MCF 10A (cell line): ENCODE measurements at places on chromosomes 12 and 14.

GRCh38 chr14:48563489-48563888, 888.1 kb upstream of the MDGA2 start:
- DNase-seq, result peak; percentile 62

- no peak for DNase-seq
These were observed 13.7 kb upstream of the FBXL14 start for GRCh38 chr12:1607940-1608712.

GRCh38 chr12:63445224-63445880, 222.9 kb downstream of the DPY19L2 start:
- DNase-seq, result no peak

DNA sequence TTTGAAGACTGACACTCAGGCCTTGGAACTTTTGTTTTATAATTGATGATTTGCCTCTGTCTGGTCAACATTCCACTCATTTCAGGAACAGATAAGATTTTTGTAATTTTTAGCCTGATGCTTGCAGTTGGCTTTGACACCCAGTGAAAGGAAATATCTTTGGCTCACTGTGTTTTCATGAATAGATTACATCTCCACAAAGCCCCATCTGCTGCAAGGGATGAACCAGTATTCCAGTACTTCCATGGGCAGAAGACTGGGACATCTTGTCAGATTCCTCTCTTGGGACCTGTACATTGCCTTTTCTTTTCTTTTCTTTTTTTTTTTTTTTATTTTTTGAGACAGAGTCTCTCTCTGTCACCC, 28.4 kb downstream of the GSG1 start:
- DNase-seq, result no peak

DNA sequence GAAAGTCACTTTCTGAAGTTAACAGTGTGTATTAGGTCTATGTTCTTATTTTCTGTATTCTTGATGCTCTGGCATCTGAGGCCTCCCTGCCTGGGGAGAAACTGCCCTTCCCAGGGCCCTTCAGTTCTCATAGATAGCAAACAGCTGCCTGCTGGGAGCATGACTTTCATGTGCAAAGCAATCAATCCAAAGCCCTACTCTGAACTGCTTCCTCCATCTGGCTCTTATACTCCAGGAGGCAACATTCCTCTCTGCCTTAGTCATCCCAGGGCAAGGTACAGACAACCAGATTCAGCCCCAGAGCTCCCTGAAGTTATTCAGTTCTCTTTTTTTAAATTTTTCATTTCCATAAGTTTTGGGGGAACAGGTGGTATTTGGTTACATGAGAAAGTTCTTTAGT, 41.7 kb upstream of the RIN3 start:
- DNase-seq, result peak; percentile 67

DNA sequence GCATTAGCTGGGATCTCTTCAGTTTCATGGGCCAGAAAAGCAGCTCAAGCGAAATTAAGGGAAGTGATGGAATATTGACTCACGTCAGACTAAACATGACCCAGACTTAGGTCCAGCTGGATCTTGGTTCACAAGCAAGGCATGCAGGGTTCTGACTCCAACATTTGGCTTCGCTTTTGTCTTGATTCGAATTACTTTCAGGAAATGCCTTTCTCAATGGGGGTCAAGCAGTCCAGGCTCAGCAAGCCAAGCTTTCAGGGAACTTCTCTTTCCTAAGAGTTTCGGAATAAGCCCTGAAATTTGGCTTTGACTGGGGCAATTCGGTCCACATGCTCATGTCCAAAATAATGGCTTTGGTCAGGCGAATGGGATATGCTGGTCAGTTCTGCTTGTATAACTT, 678.7 kb upstream of the TMEM132C start:
- DNase-seq, result peak; percentile 20

DNA sequence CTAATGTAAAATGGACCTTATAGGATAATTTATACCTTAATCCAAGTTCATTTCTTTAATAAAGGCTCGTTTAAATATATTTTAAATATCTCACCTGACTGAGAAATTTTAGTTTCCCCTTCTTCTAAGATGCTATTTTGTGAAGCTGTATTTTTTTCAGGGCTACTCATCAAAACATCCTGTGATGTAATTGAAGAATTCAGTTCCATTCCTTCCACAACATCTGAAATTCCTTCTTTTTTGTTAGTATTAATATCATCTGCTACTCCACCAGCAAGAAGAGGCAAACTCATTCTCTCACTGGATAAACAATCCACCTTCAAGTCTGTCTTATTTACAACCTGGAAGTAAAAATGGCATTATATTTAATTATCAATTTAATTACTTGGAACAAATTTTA, 22.5 kb downstream of the LGALS3 start:
- DNase-seq, result no peak

GRCh38 chr12:13373131-13373530, 176.6 kb downstream of the EMP1 start:
- no peak for DNase-seq

GRCh38 chr12:65100140-65100539, 21.0 kb downstream of the WIF1 start:
- DNase-seq, result peak; percentile 22

GRCh38 chr12:57756406-57757341, 1.8 kb downstream of the MARCHF9 start:
- no peak for DNase-seq

DNA sequence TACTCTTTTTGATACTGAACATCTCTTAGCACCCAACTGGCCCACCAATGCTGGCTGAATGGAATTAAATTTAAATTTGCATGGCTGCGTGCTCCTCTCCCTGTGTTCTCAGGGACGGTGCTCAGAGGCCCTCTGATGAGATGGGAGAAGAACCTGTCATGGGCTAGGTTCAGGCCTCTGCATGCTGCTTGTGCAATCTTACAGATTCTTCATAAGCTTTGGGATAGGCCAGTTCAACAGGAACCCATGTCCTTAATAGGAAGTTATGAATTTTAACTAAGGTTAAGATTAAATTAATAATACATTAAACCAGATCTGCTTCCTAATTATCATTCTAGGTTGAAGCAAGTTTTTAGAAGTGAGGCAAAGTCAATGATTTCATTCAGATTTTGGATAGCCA, 119.7 kb upstream of the LRIG3 start:
- DNase-seq, result peak; percentile 17

DNA sequence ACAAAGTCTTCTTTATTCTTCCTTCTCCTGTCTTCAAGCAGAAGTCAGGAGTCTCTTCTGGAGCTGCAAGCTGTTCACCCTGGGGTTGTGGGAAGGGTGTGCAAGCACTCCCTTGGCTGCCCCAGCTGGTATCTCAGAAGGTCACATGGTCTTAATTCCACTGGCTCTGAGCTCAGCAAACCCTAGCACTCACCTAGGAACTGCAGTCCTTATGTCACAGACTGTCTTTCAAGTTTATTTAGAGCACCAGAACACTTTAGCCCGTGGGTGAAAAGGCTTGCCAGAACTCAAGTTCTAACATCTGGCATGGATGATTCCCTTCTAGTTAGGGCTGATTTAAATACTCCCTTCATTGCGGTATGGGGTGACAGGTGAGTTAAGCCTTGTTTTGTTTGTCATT, 379.0 kb downstream of the CCER1 start:
- peak; percentile 2 for DNase-seq

DNA sequence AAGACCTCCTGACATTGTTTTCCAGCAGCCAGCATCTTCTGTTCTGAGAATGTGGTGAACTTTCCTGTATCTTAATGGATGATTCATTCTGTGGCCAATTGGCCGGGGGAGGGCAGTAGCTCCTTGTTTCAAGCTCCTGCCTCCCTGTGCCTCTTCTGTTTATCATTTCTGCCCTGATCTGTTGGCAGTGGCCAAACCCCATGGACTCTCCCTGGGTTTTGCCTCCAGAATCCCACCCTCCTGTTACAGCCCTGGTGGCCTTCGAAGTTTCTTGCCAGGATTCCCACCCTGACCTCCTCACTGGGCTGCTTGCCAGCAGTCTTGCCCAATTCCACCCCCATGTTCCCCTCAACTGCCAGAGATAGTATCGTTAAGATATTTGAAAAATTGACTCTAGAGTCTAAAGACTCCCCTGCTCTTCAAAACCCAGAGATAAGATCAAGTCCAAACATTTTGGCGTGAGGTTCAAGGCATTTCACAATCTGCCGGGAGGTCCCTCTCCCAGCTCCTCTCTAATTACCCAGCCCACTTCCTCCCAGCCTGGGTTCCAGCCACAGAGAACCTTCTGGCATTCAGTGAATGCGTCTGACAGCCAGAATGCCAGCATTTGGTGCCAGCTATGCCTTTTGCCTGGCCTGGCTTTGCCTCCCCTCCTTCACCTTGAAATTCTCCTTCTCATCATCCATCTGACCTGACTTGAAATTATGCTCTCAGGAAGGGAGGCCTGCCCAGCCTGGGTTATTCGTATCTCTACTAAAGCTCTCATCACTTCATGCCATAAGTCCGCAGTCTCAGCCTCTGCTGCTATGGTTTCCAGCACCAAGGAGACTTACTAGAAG, 37.7 kb upstream of the TXNRD1 start:
- DNase-seq, result peak; percentile 96

- peak; percentile 50 for DNase-seq
These were observed 17.5 kb downstream of the IQSEC3 start for GRCh38 chr12:84056-84455.

DNA sequence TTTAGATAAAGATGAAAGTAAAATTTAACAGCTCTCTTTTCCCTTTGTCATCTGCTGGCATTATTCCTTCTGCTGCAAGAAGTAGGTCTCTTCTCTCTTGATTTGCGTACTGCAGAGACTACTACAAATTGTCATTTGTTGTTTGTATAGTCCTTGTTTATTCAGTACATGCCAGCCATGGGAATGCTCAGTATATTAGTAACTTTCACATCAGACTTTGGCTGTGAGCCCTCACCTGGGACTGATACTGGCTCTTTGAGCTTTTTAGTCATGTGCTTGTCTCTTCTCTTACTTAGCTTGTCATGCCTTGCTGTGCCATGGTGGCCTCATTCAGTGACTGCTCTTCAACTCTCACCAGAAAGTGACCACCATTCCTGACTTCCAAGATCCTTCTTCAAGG, 169.8 kb downstream of the PRKCH start:
- peak; percentile 53 for DNase-seq

DNA sequence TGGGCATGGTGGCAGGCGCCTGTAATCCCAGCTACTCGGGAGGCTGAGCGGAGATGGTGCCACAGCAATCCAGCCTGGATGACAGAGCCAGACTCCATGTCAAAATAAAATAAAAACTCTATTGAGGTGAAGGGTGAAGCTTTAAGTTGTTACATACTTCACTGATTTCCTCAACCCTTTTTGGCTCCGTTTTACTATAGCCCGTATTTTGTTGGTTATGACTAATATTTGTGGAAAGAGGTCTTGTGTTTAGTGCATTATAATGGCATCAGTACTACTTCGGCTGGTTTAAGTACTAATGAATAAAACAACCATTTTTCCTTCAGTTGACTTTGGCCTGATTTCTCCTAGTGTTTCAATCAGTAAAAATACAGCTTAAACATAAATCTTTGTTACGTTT, 27.0 kb upstream of the SLC2A14 start:
- no peak for DNase-seq

DNA sequence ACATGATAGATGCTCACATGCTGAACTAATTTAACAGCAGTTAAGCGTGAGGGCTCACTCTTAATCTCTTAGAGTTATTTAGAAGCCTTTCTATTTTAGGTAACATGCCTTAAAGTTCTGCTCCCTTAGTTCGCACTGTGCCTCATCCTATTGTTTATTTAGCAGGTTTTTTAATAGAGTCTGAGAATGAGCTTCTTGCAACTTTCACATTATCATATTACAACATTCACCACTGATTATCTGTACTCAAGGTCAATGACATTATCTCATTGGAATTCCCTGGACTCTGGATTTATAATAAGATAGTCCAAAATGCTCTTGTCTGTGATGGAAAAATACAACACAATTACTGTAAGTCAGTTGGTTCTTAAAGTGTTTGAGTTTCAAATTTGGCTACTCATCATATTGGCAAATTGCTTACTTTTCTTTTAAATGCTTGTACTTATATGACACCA, 183.6 kb upstream of the SLC38A2 start:
- DNase-seq, result peak; percentile 85

GRCh38 chr12:82595941-82596340, 90.8 kb upstream of the TMTC2 start:
- no peak for DNase-seq

GRCh38 chr14:34030864-34031263, 80.0 kb upstream of the EGLN3 start:
- DNase-seq, result peak; percentile 11

GRCh38 chr12:107134558-107134957, 41.2 kb upstream of the CRY1 start:
- DNase-seq, result peak; percentile 13

DNA sequence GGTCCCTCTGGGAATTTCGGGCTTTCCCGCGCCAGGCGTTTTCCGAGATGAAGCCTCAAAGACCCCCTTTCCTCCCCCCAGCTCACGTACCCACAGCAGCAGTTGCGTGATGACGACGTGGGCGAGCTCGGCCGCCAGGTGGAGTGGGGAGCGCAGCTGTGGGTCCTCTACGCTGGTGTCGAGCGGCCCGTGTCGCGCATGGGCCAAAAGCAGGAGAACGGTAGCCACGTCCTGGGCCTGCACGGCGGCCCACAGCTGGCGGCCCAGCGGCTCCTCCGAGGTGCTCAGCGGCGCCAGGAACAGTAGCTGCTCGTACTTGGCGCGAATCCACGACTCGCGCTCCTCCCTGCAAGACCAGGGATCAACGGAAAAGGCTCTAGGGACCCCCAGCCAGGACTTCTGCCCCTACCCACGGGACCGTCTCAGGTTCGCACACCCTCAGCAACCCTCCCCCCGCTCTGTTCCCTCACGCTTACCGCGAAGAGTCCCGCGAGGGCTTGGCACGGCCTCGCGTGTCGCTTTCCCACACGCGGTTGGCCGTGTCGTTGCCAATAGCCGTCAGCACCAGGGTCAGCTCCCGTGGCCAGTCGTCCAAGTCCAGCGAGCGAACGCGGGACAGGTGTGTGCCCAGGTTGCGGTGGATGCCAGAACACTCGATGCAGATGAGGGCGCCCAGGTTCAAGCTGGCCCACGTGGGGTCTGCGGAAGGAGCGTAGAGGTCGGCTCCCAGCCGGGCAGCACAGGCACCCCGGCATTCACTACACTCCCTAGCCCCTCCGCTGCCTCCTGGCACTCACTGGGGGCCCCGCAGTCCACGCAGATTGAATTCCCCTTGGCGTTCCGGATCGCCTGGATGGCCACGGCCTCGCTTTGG, 11.4 kb downstream of the AGAP2 start:
- DNase-seq, result no peak

GRCh38 chr12:91978143-91978542, 167.5 kb downstream of the BTG1 start:
- DNase-seq, result no peak
